ENCODE measurements at places on chromosomes 11 and 22. TPM values are rescaled to one million over a fixed set of nuclear protein-coding genes. Genes with fewer than 3 reads are reported as not detected.
A peak's percentile ranks its signal among the peaks of the same experiment; 100 is the strongest.

DNA sequence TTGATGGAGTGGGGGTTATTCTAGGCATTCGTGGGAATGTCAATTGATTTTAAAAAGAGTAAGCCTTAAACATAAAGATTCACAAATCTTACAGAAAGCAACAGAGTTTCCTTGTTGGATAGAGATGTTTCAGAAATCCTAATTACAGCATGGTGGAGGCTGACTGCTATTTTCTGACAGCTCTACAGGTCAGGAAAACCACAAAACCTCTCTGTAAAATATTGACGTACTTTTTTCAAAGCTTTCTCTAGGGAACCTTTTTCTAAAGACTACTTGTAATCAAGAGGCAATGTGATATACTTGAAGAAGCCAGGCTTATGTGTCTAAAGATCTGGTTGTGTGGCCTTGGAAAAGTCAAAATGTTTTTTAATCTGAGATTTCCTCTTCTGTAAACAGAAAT lies 9.1 kb upstream of the OR8B8 start:
- DNase-seq: no peak
- no peak overlapping the region for H3K4me3 ChIP-seq
- no peaks in the 10 kb centered on the region for H3K4me1 ChIP-seq
- H3K27me3 ChIP-seq: peaks cover 10% of the 10 kb centered on the region
- H3K36me3 ChIP-seq: no peaks in the 10 kb centered on the region
- H3K27ac ChIP-seq: no peak overlapping the region

- H3K27ac ChIP-seq: peak overlapping the region; percentile 84
- peak overlapping the region; percentile 87 for H3K4me3 ChIP-seq
- H3K4me1 ChIP-seq: peaks cover 22% of the 10 kb centered on the region
- peaks cover 29% of the 10 kb centered on the region for H3K27me3 ChIP-seq
- peak; percentile 88 for DNase-seq
These were observed 20.2 kb downstream of the FADS3 start for GRCh38 chr11:61871158-61871597.

GRCh38 chr22:45997077-45997776 lies 20.3 kb upstream of the WNT7B start:
- H3K4me3 ChIP-seq: no peak overlapping the region
- H3K36me3 ChIP-seq: no peaks in the 10 kb centered on the region
- no peak for DNase-seq
- H3K27me3 ChIP-seq: peaks cover 2% of the 10 kb centered on the region
- peaks cover 4% of the 10 kb centered on the region for H3K4me1 ChIP-seq

DNA sequence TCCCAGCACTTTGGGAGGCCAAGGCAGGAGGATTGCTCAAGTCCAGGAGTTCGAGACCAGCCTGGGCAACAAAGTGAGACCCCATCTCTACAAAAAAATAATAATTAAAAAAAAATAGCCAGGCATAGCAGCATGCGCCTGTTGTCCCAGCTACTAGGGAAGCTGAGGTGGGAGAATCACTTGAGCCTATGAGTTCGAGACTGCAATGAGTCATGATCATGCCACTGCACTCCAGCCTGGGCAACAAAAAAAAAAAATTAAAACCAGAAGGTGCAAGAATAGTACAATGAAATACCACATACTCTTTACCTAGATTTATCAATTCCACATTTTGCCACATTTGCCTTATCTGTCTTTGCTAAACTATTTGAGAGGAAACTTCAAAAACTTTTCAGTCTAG lies 8.2 kb downstream of the DPF2 start:
- no peak for DNase-seq
- no peak overlapping the region for H3K27ac ChIP-seq
- peaks cover 12% of the 10 kb centered on the region for H3K4me1 ChIP-seq
- no peak overlapping the region for H3K4me3 ChIP-seq
- peaks cover 19% of the 10 kb centered on the region for H3K36me3 ChIP-seq
- H3K27me3 ChIP-seq: no peaks in the 10 kb centered on the region

DNA sequence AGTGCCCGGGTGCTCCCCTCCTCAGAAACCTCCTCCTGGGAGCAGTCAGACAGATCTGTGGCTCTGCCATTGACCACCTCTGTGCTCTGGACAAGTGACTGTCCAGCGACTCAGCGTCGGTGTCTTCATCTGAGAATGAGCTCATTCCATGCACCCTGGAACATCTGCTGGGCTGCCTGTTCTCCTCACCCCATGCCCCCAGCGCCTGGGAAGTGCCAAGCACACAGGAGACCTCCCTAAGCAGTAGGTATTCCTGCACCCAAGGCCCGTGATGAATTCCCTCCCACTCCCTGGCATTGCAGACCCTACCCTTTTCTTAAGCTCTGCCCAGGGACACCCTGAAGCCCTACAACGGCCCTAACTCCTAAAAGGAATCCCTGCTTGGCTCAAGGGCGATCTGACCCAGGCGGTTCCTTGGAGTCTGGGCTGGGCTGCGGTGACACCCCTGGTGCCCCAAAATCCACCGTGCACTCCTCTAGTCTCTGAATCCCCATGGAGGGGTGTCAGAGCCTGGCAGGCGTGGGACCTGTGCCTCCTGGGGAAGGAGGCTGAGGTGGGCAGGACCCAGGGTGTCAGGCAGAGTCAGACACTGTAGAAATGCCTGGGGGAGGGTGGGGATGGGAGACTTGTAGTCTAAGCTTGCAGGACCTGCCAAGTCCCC lies 92.0 kb downstream of the CEP164 start:
- H3K4me1 ChIP-seq: peaks cover 5% of the 10 kb centered on the region
- peaks cover under 1% of the 10 kb centered on the region for H3K27me3 ChIP-seq
- no peaks in the 10 kb centered on the region for H3K36me3 ChIP-seq
- no peak for DNase-seq
- no peak overlapping the region for H3K27ac ChIP-seq
- no peak overlapping the region for H3K4me3 ChIP-seq

- no peak overlapping the region for H3K27ac ChIP-seq
- H3K27me3 ChIP-seq: peaks cover 6% of the 10 kb centered on the region
- DNase-seq: no peak
- H3K4me1 ChIP-seq: peaks cover 27% of the 10 kb centered on the region
These were observed 1.3 kb downstream of the PACS1 start for GRCh38 chr11:66071381-66071801.

The UBQLN3 gene
- total RNA-seq: not detected

The ANO9 gene
- not detected for total RNA-seq

GRCh38 chr11:115357066-115357465 lies 147.1 kb downstream of the CADM1 start:
- no peak overlapping the region for H3K4me3 ChIP-seq
- DNase-seq: no peak
- H3K27ac ChIP-seq: peak overlapping the region; percentile 66
- no peaks in the 10 kb centered on the region for H3K36me3 ChIP-seq

DNA sequence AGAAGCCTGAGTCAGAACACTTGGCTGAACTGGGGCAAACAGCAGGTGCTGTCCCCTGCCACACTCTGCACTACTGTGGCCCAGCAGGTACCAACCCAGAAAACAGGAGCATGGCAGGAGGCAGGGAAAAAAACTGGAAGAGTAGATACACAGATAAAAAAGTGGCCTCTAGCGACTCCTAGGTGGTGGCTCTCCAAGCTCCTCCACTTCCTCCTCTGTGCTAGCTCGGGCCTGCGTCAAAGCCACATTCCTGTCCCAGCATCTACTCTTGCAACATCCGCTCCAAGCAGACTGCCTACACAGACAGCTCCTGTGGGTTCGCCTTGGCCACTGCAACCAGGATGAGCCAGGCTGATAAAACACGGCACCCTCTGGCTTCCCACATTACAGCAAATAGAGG lies 6.9 kb downstream of the OR8B12 start:
- H3K27me3 ChIP-seq: peaks cover 3% of the 10 kb centered on the region
- no peak overlapping the region for H3K27ac ChIP-seq
- no peaks in the 10 kb centered on the region for H3K36me3 ChIP-seq
- no peak overlapping the region for H3K4me3 ChIP-seq
- no peak for DNase-seq
- H3K4me1 ChIP-seq: no peaks in the 10 kb centered on the region

- H3K36me3 ChIP-seq: no peaks in the 10 kb centered on the region
- H3K27ac ChIP-seq: no peak overlapping the region
- DNase-seq: no peak
- peaks cover 28% of the 10 kb centered on the region for H3K4me1 ChIP-seq
- H3K27me3 ChIP-seq: peaks cover 12% of the 10 kb centered on the region
These were observed 57.8 kb downstream of the ENDOD1 start for GRCh38 chr11:95147364-95147905.

DNA sequence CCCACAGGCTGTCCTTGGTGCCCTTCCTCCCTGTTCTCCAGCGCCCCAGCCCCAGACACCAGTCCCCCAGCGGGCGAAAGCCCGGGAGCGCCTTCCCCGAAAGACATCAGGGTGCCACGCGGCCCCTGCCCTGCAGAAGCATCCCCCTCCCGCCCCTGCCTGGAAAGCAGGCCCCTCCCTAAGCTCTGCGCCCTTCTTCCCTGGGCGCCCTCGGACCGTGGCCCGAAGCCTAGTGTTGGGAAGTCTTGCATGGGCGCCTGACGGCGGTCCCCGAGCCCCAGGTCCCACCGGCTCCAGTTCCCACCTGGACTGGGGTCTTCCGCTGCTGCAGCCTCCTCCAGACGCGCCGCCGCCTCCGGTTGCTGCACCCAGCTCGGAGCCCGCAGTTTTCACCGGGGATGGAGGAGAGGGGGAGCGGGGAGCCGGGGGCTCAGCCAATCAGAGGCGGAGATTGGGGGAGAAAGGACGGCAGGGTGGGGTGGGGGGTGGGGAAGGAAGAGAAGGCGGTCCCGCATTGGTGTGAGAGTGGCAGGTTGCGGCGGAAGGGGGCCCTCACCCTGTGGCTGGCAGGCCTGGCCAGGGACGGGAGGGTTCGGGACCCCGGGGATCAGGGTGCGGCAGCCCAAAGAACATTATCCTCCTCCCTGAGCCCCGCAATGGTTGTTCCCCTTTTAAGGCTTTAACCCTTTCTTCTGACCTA lies at the start of gene THY1:
Gene THY1, minus strand, starts transcription at position 364 of the 700 bp plus-strand sequence. CDS start 2,267 bp downstream, outside the sequence.
- peaks cover 4% of the 10 kb centered on the region for H3K36me3 ChIP-seq
- peak within 1 kb of the TSS; percentile 94 for H3K4me3 ChIP-seq
- peak; percentile 58 for DNase-seq
- peaks cover 33% of the 10 kb centered on the region for H3K4me1 ChIP-seq

The OOSP1 gene
- not detected for total RNA-seq

GRCh38 chr22:47623763-47624148 lies 861.3 kb downstream of the TBC1D22A start:
- no peaks in the 10 kb centered on the region for H3K27me3 ChIP-seq
- no peaks in the 10 kb centered on the region for H3K4me1 ChIP-seq
- no peak for DNase-seq
- no peaks in the 10 kb centered on the region for H3K36me3 ChIP-seq
- H3K4me3 ChIP-seq: no peak overlapping the region

DNA sequence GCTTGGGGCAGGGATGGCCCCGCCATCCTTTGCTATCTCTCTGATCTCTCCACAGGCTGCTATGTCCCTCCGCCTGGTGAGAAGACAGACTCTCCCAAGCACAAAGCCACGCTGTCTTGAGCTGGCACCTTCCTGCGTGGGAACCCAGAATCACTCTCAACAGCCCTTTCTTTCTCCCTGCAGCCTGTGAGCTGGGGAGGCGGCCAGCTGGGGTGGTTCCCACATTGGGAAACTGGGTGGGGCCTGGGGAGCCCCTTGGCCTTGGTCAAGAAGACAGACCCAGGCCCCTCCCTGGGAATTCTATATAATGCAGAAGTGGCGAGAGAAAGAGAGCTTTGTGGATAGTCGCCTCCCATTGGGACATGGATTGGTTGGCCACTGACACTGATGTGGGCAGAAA lies 129.0 kb upstream of the TIMP3 start:
- no peak overlapping the region for H3K27ac ChIP-seq
- no peak overlapping the region for H3K4me3 ChIP-seq
- no peak for DNase-seq
- H3K27me3 ChIP-seq: no peaks in the 10 kb centered on the region

The C11orf87 gene
- total RNA-seq: 0.20 TPM

DNA sequence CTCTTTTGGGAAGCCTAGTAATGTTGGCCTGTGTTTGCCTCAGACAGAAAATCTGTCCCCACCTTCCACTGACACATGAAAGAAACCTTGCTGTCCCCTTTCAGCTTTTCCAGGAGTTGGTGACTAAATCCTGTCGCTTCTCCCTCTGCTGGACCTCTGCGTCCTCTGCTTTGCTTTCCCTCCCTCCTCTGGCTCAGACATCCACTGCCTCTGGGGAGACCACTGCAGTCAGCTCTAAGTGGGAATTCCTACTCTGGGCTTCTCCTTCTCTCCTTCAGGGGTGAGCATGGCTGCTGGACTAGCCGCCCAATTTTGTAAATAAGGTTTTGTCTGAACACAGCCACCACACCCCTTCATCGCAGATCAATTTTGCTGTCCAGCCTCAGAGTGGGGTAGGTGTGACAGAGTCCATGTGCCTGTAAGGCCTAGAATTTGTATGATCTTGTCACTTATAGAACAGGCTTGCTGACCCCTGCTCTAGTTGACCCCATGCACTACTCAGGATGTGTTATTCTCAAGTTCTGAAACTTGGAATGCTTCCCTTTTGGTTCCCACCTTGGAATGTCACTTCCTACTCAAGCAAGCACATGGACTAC lies 23.0 kb downstream of the LRRC74B start:
- no peaks in the 10 kb centered on the region for H3K4me1 ChIP-seq
- no peaks in the 10 kb centered on the region for H3K36me3 ChIP-seq
- no peak overlapping the region for H3K27ac ChIP-seq
- no peak for DNase-seq
- H3K4me3 ChIP-seq: no peak overlapping the region

The OR6T1 gene
- total RNA-seq: not detected

DNA sequence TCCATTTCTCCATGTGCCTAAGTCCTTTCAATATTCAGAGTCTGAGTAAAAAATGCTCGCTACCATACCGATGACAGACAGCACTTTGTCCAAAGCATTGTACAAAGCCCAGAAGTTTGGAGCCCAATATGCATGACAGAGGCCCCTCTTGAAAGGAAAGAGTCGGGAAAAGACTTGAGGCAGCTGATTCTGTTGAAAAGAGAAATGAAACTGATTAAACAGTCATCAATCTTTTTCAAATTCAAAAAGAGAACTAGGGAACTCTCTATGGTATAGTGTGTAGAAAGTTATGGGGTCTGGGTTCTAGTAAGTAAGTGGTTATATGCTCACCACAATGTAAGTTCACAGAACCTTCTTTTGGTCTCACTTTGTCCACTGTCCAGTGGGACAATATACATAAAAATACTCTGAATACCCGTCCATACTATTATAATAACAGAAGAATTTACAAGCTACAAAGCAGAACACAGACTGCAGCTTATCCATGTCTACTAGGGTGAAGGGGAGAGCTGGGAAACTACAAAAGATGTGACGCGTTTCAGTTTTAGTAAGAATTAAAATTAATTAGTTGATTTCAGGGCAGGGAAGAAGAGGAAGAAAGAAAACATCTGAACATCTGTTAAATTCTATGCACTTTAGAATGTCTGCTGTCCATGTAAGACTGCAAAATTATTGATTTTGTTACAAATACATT lies 26.7 kb downstream of the ALG8 start:
- no peaks in the 10 kb centered on the region for H3K27me3 ChIP-seq
- DNase-seq: no peak
- H3K27ac ChIP-seq: peak overlapping the region; percentile 54

The RIMBP3B gene
- 0.63 TPM for total RNA-seq

The UBQLNL gene
- 0.09 TPM for total RNA-seq

All from neural crest cell (in vitro differentiated cells).